ENCODE measurements at places on chromosomes 16 and 17.

DNA sequence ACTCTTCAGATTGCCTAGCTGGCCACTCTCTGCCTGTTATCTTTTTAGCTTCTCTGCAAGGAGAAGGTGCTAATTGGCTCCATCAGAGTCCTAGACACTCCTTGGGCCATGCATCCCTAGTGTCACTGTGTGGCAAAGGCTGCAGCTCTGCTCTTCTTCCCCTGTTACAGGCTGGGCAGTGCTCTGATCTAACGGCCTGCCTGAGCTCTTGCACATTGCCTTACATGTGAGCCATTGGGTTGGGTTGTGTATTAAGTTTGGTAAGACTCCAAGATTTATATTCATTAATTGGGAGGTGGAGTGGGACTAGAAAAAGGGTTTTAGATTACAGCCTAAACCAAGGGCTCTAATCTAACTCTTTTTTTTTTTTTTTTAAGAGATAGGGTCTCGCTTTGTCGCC is 23.0 kb upstream of the SYT17 start:
- DNase-seq: no peak

GRCh38 chr17:81491181-81491581 is 21.4 kb downstream of the ACTG1 start:
- no peak for DNase-seq

DNA sequence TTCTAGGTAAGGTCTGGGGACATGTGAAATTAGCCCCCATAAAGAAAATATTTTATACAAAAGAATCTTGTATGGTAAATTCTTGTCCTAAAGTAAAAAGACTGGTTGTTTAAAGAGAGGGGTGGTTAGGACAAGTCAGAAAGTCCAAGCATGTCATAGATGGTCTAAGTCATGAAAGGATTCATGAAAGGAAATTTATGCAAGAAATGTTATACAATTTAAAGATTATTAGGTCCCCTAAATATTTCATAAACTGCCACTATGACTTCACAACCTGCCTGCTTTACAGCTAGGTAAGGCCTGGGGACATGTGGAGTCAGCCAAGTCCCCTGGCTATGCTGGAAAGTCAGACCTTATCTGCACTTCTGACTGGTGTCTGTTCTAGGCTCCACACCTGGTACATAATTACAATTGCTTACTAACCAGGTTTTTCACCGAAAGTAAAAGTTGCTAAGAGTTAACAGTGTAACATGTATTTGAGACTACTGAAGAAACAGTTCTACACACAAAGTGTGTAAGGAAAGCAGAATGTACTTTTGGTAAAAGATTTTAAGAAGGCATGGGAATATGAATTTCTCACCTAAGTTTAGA is 17.0 kb downstream of the N4BP1 start:
- no peak for DNase-seq

DNA sequence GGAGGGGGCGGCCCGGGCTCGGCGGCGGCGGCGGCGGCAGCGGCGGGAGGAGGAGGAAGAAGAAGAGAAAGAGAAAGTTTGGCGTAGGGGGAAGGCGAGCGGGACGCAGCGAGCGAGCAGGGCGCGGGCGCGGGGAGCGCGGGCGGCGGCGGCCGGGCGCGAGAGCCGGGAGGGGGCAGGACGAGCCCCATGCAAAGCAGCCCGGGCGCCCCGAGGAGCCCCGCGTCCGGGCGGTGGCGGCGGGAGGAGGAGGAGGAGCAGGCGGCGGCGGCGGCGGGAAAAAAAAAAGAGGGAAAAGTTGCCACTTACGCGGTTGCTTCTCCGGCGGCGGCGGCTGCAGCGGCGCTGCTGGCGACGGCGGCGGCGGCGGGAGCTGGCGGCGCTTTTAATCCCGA is 10.3 kb upstream of the ZFHX3 start:
- no peak for DNase-seq

GRCh38 chr17:75691371-75691791 is 24.2 kb downstream of the SAP30BP start:
- DNase-seq: no peak

GRCh38 chr16:16075488-16076422 is 126.3 kb downstream of the ABCC1 start:
- no peak for DNase-seq
